AG04450 (cell line): ENCODE measurements at places on chromosomes 13 and 19. TPM values are rescaled to one million over a fixed set of nuclear protein-coding genes. Genes with fewer than 3 reads are reported as not detected.

DNA sequence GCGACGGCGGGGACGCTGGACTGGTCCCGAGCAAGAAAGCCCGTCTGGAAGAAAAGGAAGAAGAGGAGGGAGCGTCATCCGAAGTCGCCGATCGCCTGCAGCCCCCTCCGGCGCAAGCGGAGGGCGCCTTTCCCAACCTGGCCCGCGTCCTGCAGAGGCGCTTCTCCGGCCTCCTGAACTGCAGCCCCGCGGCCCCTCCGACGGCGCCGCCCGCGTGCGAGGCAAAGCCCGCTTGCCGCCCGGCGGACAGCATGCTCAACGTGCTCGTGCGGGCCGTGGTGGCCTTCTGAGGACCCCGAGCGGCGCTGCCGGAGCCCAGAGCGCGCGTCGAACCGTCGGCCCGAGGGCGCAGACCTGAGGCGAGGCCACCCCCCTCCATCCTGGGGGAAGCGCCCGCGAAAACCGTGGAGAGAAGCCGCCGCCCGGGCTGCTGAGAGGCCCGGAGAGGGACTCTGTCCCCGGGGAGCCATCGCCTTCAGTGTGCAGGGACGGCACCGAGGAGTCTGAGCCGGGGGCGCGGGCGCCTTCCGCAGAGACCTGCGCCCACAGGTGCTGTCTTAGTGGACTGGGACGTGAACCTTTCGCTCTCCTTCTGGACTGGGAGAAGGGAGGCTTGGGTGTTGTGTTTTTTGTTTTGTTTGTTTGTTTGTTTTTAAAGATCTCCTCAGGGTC is 3.5 kb downstream of the IER2 start:
- no peak for DNase-seq

GRCh38 chr13:46565808-46566750 is 13.1 kb downstream of the LRCH1 start:
- DNase-seq: no peak

DNA sequence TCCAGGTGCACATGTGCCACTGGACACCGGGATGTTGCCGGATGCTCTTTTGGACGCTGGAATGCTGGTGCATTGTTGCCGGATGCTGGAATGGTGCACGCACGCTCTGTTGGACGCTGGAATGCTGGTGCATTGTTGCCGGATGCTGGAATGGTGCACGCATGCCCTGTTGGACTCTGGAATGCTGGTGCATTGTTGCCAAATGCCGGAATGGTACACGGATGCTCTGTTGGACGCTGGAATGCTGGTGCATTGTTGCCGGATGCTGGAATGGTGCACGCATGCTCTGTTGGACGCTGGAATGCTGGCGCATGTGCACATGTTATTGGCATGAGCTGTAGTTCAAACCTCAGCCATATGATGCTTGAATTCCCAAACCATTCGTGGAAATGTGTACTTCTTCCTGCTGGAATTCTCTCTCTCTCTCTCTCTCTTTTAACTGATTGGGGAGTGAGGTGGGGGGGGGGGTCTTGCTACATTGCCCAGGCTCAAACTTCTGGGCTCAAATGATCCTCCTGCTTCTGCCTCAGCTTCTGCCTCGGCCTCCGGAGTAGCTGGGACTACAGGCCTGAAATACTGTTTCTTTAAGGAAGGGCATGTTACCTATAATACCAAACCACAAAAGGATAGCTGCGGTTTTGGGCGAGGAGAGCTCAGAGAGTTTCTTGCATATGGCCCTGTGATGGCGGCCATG is 1.2 kb upstream of the MCF2L start:
- DNase-seq: no peak

DNA sequence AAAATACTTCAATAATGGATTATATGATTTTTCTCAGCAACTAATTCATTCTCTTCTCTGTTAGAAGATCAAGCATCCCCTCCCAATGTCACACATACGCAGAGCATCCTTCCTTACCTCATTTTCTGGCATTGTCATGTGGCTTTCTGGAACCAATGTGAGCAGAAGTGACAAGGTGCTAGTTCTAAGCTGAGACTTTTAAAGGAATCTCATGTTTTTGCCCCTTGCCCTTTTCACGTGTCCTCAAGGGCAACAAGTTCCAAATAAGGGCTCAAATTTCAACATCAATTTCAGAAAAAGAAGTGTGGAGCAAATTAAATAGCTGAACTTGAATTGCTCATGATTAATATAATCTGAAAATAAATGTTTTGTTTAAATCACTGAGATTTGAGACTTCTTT is 4.6 kb upstream of the PRR20A start:
- DNase-seq: no peak

DNA sequence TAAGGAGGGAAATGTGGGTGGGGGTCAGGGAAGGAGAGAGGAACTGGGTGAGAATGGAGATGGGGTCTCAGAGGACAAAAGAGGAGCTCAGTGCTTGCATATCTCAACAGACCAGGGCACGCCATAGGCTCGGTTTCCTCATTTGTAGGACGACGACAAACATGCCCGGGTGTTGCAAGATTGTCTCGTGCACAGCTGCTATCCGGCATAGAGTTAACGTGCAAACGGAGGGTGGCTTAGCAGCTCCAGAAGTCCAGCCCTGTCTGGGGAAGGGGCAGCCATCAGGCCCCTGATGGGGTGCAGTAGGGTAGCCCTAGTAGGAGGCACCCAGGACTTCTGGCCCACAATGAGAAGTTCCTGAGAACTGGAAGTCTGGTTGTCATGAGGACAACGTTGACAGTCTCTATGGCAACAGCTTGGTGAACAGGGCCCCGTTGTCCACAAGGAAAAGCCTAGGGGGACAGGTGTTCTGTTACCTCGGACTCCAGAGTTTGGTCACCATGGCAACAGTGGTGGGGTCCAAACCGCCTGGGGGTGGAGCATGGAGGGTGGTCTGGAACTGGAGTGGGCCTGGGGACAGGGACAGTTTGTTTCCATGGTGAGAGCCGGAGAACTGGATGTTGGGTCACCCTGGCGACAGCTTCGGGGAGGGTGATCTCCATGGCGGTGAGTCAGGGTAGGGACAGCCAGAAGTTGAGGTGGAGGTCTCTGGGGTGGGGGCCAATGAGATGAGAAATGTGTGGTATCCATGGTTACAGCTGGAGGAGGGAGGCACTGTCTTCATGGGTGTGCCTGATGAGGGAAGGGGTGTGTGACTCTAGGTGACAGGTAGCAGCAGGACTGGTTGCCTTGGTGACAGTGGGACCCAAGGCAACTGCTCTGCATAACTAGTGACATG is 16.8 kb downstream of the TM6SF2 start:
- no peak for DNase-seq

- no peak for DNase-seq
Observed at GRCh38 chr19:54653181-54653809, 9.5 kb upstream of the LILRB4 start.

GRCh38 chr13:21733475-21734263 is 62.8 kb downstream of the FGF9 start:
- no peak for DNase-seq

GRCh38 chr19:30003866-30004265 is 61.8 kb downstream of the URI1 start:
- no peak for DNase-seq

CYP2A7 gene
- polyA plus RNA-seq: not detected in 2 replicates

FCGBP gene
- 0.04 and 0.09 TPM in 2 replicates for polyA plus RNA-seq

CYTH2 gene
- polyA plus RNA-seq: 29.3 and 35.6 TPM in 2 replicates

MEIOSIN gene
- polyA plus RNA-seq: not detected in 2 replicates

SLC1A6 gene
- polyA plus RNA-seq: not detected in 2 replicates
